Lung (tissue), 17 donors: ENCODE measurements at places on chromosomes 1 and 21. TPM values are rescaled to one million over a fixed set of nuclear protein-coding genes. Genes with fewer than 3 reads are reported as not detected.

GRCh38 chr1:29202053-29202452 is 20.4 kb upstream of the SRSF4 start:
- no peaks in the 10 kb centered on the region for H3K27me3 ChIP-seq
- peaks cover 13% of the 10 kb centered on the region for H3K4me1 ChIP-seq
- H3K36me3 ChIP-seq, result peaks cover 20% of the 10 kb centered on the region
- no peak overlapping the region for H3K4me3 ChIP-seq
- peak; percentile 66 for DNase-seq

- no peaks in the 10 kb centered on the region for H3K27me3 ChIP-seq
- no peaks in the 10 kb centered on the region for H3K4me1 ChIP-seq
- no peak for DNase-seq
- no peaks in the 10 kb centered on the region for H3K36me3 ChIP-seq
Measured at GRCh38 chr1:82515650-82516049, 714.9 kb downstream of the ADGRL2 start.

DNA sequence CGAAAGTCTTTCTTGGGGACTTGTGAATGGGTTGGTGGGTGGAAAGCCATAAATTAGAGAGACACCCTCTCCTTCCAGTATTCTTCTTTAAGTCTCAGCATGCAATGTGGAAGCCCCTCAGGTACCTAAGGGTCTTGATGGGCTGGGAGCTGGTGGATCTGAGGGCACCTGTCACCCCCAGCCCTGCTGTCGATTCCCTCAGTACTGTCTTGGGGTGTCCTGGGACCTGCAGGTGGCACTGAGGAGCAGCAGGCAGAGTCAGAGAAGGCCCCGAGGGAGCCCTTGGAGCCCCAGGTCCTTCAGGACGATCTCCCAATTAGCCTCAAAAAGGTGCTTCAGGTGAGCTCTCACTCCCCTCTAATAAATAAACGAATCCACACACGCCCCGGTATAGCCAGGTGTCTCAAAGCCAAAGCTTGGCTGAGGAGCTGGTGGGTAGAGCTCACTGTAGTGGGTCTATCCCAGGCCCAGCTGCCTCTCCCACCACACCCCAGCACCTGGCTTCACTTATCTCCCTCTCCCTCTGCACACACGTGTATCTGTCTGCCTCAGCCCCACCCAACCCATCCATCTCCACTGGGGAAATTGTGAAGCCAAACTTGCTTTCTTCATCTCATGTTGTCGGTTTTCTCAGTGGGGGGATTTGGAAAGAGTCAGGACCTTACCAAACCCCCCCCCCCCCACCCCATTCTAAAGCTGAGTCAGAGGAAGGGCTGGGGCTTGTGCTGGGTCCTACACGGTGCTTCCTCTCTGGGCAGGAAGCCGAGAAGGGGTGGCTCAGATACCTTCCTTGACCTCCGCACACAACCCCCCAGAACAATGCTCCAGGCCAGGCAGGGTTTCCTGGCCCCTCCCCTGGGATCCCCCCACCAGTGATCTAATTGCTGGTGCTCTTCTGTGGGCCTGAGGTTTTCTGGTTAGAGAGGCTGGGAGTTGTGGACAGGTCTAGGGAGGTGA is 1.6 kb downstream of the ADAM15 start:
- H3K27ac ChIP-seq, result peak overlapping the region; percentile 52
- H3K36me3 ChIP-seq, result no peaks in the 10 kb centered on the region
- peak overlapping the region; percentile 18 for H3K4me3 ChIP-seq
- peaks cover 11% of the 10 kb centered on the region for H3K4me1 ChIP-seq

GRCh38 chr1:15051882-15052528 is 101.5 kb upstream of the TMEM51 start:
- H3K27ac ChIP-seq, result no peak overlapping the region
- H3K4me3 ChIP-seq, result no peak overlapping the region
- peaks cover 25% of the 10 kb centered on the region for H3K36me3 ChIP-seq
- DNase-seq, result no peak
- no peaks in the 10 kb centered on the region for H3K4me1 ChIP-seq
- H3K27me3 ChIP-seq, result no peaks in the 10 kb centered on the region

The SELL gene
- total RNA-seq, result 15.1 TPM

The ADAM30 gene
- not detected for total RNA-seq

The TLR5 gene
- 21.2 TPM for total RNA-seq
